ENCODE measurements at places on chromosomes 7 and 10. TPM values are rescaled to one million over a fixed set of nuclear protein-coding genes. Genes with fewer than 3 reads are reported as not detected.

GRCh38 chr10:1935912-1936311 is 198.6 kb upstream of the ADARB2 start:
- no peak overlapping the region for H3K27ac ChIP-seq
- no peak for DNase-seq
- H3K27me3 ChIP-seq, result no peaks in the 10 kb centered on the region
- H3K4me1 ChIP-seq, result no peaks in the 10 kb centered on the region
- H3K36me3 ChIP-seq, result no peaks in the 10 kb centered on the region

MYH16 gene
- total RNA-seq, result not detected

- H3K27me3 ChIP-seq, result no peaks in the 10 kb centered on the region
- no peak overlapping the region for H3K27ac ChIP-seq
- no peak overlapping the region for H3K4me3 ChIP-seq
- H3K36me3 ChIP-seq, result no peaks in the 10 kb centered on the region
- no peaks in the 10 kb centered on the region for H3K4me1 ChIP-seq
- no peak for DNase-seq
Measured at GRCh38 chr10:130471486-130471885, 335.3 kb downstream of the GLRX3 start.

DNA sequence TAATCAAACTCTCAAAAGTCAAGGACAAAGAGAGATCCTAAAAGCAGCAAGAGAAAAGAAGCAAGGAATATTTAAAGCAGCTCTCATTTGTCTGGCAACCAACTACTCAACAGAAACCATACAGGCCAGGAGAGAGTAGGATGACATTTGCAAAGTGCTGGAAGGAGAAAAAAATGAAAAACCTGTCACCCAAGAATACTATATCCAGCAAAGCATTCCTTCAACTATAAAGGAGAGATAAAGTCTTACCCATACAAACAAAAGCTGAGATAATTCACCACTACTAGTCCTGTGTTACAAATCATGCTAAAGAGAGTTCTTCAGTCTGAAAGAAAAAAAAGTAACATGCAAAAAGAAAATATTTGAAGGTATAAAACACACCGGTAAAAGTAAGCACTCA is 357.7 kb downstream of the PTPRN2 start:
- H3K27ac ChIP-seq, result no peak overlapping the region
- DNase-seq, result no peak
- H3K4me1 ChIP-seq, result no peaks in the 10 kb centered on the region
- H3K27me3 ChIP-seq, result peaks cover 10% of the 10 kb centered on the region
- H3K4me3 ChIP-seq, result no peak overlapping the region
- no peaks in the 10 kb centered on the region for H3K36me3 ChIP-seq

NAT16 gene
- not detected for total RNA-seq

ATRNL1 gene
- 26.3 TPM for total RNA-seq

MOGAT3 gene
- total RNA-seq, result not detected

- no peaks in the 10 kb centered on the region for H3K4me1 ChIP-seq
- H3K27me3 ChIP-seq, result no peaks in the 10 kb centered on the region
- H3K4me3 ChIP-seq, result no peak overlapping the region
- H3K36me3 ChIP-seq, result no peaks in the 10 kb centered on the region
- H3K27ac ChIP-seq, result no peak overlapping the region
Measured at GRCh38 chr10:62852961-62853702, 37.0 kb upstream of the EGR2 start.

GRCh38 chr7:10696064-10696463 is 277.6 kb upstream of the PHF14 start:
- H3K36me3 ChIP-seq, result no peaks in the 10 kb centered on the region
- no peak overlapping the region for H3K27ac ChIP-seq
- H3K4me3 ChIP-seq, result no peak overlapping the region
- no peaks in the 10 kb centered on the region for H3K4me1 ChIP-seq

CFAP70 gene
- 0.12 TPM for total RNA-seq

LSM8 gene
- 76.8 TPM for total RNA-seq

LSM5 gene
- 149 TPM for total RNA-seq

Measured in SJCRH30 (cell line).